Activated T-helper 9 cell treated with anti-CD3 and anti-CD28 coated beads, Interleukin-2, amount 50 U/mL, for 16 hours (primary cell): ENCODE measurements at places on chromosomes 3 and 15.

DNA sequence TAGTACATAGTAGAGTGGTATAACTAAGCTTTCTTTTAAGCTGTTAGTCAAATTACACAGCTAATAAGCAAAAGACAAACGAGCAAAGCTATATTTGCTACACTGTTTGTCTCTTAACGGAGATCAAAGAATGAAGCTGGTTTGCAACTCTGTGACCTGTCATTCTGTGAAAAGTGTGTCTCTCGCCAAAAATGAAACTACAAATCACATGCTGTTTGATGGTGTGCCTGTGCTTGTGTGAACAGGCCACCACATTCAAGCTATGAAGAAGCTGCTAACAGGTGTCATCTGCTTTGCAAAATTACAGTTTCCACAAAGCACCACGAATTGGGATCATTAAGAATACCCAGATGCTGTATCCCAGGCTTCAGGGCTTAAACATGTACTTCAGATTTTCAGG, 667.8 kb upstream of the NAALADL2 start:
- no peak for DNase-seq

DNA sequence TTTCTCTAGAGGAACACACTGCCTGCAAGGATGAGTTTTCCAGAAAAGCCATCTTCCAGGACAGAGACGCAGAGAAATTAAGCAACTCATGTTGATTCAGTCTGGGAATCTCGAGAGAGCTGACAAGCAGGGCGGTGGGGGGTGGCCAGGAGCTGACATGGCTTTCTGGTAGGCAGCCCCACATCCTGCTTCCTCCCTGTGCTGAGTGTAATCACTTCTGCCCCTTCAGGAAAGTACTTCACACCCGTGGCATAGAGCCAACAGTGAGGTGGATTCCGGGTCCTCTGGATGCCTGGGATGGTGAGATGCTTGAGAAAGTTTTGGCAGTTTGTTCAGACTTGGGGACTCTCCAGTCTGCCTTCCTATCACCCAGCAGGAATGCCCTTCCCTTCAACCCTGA, 221.1 kb downstream of the SLCO3A1 start:
- DNase-seq, result no peak

- no peak for DNase-seq
Measured at GRCh38 chr3:47713655-47714054, 68.0 kb downstream of the SMARCC1 start.

DNA sequence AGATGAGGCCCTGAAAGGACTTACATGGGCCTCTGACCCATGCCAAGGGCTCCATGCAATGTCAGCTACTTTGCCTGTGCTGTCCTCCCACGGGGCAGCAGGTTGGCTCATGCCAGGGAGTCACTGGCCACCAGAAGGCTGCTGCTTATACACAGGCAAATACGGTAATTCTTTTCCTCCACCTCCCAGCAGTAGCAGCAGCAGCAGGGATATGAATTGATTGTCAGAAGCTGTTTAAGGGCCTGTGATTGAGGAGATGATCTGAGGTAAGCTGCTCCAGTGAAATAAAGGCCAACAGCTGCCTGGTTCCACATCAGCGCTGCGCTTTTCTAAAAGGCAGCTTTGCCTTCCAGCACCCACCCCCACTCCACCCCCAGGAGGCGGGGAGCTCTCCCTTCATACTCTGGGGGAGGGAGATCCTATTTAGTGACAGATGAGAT, 250.5 kb downstream of the SHQ1 start:
- no peak for DNase-seq

GRCh38 chr3:32093204-32093603, 13.2 kb upstream of the GPD1L start:
- no peak for DNase-seq

GRCh38 chr3:127177226-127177625, 15.7 kb upstream of the PRR23E start:
- DNase-seq, result no peak

- no peak for DNase-seq
Measured at GRCh38 chr3:15810702-15811101, 12.9 kb upstream of the ANKRD28 start.

DNA sequence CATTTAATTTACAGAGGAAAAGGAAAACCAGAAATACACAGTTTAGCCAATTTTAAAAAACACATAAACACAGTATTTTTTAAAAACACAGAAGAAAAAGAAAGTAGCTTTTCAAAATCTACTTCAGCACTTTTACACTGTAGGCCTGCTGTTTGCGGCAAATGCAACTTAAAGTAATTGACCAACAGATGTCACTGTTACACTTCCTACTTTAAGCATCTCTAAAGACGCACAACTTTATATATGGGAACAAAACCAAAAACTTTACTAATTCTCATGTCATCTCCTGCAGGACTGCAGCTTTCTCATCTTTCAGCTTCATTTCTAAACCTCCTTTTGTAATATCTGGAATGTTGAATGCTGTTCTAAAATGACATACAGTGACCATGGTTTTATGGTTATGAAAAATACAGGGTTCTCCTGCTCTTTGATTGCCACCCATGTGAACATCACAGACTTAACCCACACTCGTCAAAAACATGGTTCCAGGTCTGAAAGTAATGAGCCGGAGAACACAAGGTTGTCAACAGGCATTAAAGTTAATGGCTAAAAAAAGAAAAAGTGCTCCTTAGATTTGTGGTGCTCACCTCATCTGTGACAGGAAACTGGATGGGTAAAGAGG, 107.9 kb downstream of the FMN1 start:
- no peak for DNase-seq

GRCh38 chr3:128466840-128467541, at the start of gene DNAJB8:
Gene DNAJB8, minus strand, starts transcription at chr3:128466890. Its CDS starts 3,645 bp downstream, at chr3:128463245.
- DNase-seq, result no peak

DNA sequence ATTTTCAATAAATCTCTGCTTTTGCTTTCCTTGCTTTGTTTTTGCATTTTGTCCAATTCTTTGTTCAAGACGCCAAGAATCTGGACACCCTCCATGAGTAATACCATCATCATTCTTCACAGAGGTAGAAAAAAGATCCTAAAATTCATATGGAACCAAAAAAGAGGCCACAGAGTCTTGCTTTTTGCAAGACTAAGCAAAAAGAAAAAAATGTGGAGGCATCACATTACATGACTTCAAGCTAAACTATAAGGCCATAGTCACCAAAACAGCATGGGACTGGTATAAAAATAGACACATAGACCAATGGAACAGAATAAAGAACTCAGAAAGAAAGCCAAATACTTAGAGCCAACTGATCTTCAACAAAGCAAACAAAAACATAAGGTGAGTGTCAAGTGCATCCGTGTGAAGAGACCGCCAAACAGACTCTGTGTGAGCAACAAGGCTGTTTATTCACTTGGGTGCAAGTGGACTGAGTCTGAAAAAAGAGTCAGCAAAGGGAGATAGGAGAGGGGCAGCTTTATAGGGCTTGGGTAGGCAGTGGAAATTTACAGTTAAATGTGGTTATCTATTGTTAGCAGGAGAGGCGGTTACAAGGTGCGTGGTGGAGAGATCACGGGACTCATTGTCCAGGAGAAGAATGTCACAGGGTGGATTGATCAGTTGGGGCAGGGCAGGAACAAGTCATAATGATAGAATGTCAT, 10.9 kb downstream of the STRIT1 start:
- no peak for DNase-seq

DNA sequence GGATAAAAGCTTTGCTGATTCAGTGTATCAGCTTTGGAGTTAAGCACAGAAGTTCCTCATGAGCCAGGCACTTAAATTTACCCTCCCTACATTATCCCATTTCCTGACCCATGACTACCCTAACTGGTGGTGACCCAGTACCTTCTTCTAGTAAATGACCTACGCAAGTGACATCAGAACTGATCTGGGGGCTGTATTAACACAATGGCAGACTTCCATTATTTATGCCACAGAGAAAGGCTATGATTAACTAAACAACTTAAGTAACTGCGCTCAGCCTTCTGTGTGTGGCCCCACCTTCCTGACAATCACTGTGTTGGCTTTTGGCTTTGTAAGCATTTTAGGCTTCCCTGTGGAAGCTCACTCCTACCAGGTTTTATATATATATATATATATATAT, 1.9 kb downstream of the MB21D2 start:
- no peak for DNase-seq

GRCh38 chr15:68201153-68201878, 3.8 kb downstream of the CALML4 start:
- DNase-seq, result no peak

DNA sequence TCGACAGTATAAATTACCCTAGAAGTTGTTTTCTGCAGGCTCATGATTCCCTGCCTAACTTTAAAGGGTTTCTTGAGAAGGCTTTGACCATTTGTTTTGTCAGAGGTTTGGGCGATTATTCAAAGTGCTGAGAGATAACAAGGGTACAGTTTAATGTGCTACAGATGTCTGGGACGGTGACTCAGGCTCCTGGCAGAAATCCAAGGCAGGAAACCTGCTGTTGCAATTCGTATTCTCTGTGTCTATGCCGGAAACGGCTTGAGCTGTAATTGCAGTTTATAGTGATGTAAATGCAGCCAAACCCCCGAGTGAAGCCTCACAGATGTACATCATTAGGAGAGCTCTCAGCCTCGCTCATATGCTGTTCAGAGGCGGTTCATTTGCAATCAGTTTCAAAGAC, 65.6 kb downstream of the SYNPR start:
- no peak for DNase-seq

DNA sequence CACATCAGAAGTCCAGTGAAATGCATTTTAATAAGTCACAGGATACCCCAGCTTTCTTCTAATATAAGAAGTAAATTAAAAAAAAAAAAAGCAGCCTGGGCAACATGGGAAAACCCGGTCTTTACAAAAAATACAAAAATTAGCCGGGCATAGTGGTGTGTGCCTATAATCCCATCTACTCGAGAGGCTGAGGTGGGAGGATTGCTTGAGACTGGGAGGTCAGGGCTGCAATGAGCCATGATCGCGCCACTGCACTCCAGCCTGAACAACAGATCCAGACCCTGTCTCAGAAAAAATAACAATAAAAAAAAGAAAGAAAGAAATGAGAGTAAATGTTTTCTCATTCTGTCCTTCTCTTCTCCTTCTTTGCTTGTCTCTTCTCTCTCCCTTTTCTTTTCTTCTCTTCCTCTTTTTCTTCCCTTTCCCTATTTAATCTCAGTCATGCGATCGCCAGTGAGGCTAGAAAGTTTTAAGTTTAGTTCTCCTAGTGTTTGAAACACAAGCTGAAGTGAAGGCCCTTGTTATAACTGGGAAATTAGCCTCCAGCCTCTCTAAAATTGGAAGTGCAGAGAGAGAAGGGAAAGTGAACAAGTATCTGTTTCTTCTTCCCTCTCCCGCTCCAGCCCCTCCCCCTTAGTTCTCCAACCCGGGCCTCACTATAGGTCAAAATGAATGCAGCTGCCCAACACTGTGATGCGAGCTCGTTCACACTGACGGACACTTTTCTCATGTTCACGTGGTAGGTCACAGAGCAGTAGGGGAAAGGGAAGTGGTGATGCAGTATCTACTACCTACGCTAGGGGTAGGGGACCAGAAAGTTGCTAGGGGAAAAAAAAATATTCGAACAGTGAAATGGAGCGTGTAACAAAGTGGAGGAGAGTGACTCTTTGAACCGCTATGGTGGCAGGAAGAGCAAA, 23.5 kb upstream of the TSC22D2 start:
- no peak for DNase-seq

DNA sequence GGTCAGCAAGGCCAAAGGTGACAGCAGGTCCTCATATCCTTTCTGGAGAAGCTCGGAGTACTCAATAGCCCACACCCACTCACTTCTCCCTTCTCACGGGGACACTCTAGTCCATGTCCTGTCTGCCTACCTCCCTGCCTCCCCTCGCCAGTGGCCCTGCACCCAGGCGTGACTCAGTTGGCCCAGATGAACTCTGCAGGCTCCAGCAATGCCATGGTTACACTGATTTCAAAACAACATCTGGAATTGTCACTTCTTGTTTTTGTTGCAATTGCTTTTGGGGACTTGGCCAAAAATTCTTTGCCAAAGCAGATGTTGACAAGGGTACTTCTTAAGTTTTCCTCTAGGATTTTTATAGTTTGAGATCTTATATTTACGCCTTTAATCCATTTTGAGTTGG, 13.0 kb downstream of the IL16 start:
- no peak for DNase-seq

GRCh38 chr15:57213862-57214261, 162.4 kb upstream of the CGNL1 start:
- no peak for DNase-seq

- DNase-seq, result no peak
Measured at GRCh38 chr3:36447061-36447460, 66.8 kb downstream of the STAC start.

- DNase-seq, result no peak
Measured at GRCh38 chr15:82093774-82094211, 48.0 kb upstream of the MEX3B start.

GRCh38 chr15:79978655-79979514, 7.9 kb upstream of the BCL2A1 start:
- no peak for DNase-seq

- no peak for DNase-seq
Measured at GRCh38 chr3:170256597-170256996, 34.4 kb downstream of the PRKCI start.

- no peak for DNase-seq
Measured at GRCh38 chr3:109784285-109784684, 446.9 kb upstream of the DPPA4 start.

DNA sequence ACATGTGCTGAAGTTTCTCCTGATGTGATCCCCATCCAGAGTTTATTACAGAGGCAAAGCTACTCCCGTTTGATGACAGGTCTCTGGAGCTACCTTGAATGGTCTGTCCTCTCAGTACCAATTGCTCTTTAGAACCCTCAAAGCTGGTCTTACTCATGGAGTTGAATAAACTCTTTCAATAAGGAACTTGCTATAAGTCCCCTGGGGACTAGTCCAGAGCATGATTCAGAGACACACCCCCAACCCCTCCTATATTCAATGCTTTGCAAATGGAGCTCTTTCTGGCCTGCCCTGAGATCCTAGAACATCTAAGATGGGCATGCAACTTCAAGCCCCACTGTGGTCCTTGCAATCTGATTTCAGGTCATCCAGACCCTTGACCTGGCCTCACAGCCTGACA, 23.9 kb upstream of the TPM1 start:
- no peak for DNase-seq

- DNase-seq, result no peak
Measured at GRCh38 chr3:119350114-119350513, 55.9 kb downstream of the ARHGAP31 start.

- no peak for DNase-seq
Measured at GRCh38 chr3:176919836-176920765, 277.2 kb downstream of the TBL1XR1 start.

DNA sequence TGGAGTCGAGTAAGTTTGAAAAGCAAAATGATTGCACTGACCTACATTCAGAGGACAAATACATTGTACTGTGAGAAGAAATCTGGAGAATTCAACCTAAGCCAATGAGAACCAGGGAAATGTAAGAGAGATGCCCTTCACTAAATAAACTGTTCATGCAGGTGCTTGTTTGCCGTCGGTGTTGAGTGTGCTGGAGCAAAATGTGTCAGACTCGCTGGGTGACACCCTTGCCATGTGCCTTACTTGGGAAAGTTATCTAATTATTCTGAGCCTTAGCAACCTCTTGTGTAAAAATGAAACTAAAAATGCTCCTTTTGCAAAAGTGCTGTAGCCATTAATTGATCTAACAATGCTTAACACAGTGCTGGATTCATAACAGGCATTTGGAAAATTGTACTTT, 140.4 kb downstream of the GABRB3 start:
- DNase-seq, result no peak
